ENCODE measurements at places on chromosomes 3 and 15. TPM values are rescaled to one million over a fixed set of nuclear protein-coding genes. Genes with fewer than 3 reads are reported as not detected.

The MUC13 gene
- 0.16 TPM for total RNA-seq

The OR4F6 gene
- total RNA-seq = not detected

The ACKR2 gene
- 1.2 TPM for total RNA-seq

The RLBP1 gene
- total RNA-seq = not detected

The EIF3J gene
- 75.7 TPM for total RNA-seq

The PFN2 gene
- total RNA-seq = 187 TPM

The ANP32A gene
- total RNA-seq = 179 TPM

The DUOXA2 gene
- not detected for total RNA-seq

The LDHAL6B gene
- not detected for total RNA-seq

The APBA2 gene
- 34.3 TPM for total RNA-seq

The MYL3 gene
- 6.8 TPM for total RNA-seq

The ADCY5 gene
- total RNA-seq = 6.8 TPM

The GRAMD2A gene
- total RNA-seq = 2.0 TPM

The MUSTN1 gene
- not detected for total RNA-seq

The AHSG gene
- total RNA-seq = not detected

The USP13 gene
- 10.6 TPM for total RNA-seq

The C3orf80 gene
- total RNA-seq = not detected

The SERPINI2 gene
- total RNA-seq = not detected
